CD8-positive, alpha-beta memory T cell (primary cell): ENCODE measurements at places on chromosomes 4 and X.

DNA sequence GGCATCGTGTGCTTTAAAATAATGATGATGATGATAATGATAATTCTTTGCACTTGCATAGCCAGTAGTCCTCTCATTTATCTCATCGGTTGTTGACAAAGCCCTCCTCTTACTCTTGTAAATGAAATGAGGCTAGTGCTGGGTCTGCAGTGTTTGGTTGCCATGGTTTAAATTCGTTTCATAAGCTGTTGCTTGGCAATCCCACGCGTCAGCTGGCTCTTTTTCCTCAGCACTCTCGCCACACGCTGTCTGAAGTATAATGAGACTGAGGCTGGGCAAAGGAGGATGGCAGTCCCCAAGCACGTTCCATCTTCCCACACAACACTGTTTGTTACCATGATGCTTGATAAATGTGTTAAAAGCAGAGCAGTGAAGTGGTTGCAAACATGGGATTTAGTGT lies 15.5 kb downstream of the PAGE4 start:
- DNase-seq: no peak

- no peak for DNase-seq
These were observed 7.7 kb upstream of the ARHGEF38 start for GRCh38 chr4:105544520-105545286.

DNA sequence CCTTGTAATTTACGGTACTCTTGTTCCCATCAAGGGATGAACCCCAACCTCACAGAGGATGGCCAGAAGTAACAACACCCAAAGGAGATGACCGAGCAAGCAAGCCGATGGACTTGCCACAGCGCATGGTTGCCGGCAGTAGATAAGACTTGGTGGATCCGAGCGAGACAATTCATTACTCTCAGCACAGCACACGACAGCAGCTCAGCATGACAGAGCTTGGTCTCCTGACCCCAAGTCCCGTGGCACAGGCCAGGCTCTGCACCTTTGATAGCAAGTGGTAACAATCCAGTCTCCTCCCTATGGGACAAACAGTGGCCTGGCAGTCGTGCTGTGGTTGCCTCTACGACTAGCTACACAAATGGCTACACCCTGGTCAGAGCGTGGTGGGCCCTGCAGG lies 26.3 kb downstream of the RWDD4 start:
- no peak for DNase-seq

GRCh38 chr4:23441530-23442069 lies 448.2 kb downstream of the PPARGC1A start:
- no peak for DNase-seq
